AG09319 (cell line): ENCODE measurements at places on chromosomes 5 and 9.

DNA sequence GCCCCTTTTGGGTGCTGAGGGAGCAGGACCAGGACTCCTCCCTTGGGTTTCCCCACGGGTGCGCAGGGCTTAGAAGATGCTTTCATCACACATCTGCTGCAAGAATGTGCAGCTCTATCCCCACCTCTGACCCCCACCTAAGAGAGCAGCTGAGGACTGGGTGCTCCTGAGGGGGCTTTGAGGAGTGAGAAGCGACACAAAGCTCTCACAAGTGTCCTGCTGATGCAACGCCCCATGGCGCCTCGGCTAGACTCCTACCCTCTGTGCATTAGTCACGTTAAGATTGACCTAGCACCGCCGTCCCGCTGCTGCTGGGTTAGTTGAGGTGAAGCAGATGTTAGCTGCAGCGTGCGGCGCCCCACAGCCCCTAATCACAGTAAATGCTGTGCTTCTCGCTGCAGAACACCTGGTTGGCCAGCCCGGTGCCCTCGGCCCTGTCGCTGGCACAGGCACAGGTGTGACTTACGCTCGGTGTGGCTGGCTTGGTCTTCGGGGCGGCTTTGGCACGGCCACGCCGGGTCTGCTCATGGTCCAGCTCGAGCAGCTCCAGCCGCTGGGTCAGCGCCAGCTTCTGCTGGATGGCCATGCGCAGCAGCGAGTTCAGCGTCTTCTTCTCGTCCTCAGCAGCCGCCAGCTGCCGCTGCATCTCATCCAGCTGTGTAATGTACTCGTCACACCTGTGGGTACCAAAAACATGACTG, 45.0 kb upstream of the IPPK start:
- DNase-seq, result no peak

GRCh38 chr9:107158321-107158720, 124.8 kb upstream of the RAD23B start:
- no peak for DNase-seq

DNA sequence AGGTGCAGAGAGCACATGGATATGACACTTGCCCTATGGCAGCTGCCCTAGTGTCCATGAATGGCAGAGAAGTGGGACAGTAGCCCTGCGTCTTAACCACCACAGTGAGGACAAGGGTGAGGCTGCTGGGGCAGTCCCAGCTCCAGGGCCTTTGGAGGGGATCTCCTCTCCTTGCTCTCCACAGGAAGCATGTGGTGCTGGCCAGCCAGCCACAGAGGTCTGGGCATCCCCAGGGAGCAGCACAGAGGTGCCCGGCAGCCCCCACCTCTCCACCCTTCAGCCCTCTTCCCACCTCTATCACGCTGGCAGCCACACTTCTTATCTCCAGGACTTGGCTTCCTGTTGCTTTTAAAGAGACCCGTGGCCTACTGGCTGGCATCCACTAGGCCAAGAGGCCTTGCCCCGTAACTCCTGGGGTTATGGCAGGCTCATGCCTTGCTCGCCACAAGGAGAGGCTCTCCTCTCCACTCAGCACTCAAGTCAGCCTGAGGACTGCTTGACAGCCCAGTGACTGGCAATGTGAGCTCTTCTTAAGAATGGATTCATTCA, 21.9 kb downstream of the CSF2 start:
- DNase-seq, result no peak

GRCh38 chr5:68348447-68349222, 133.1 kb downstream of the PIK3R1 start:
- no peak for DNase-seq

- DNase-seq, result no peak
Measured at GRCh38 chr5:39437467-39437866, 12.7 kb upstream of the DAB2 start.

DNA sequence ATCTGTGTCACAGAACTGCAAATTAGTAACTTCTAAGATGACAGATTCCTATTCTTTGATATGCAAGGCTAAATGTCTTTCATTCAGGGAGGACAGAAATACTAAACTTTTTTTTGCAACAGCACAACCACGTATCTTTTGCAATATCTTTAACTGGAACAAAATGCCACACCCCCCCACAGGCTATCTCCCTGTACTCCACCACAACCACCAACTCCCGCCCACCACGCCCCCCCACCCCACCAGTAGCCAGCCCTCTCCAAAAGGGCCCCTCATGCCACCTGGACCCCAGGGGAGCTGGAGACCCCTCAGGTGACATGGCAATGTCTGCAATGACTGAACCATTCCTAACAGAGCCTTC, 131.8 kb downstream of the ROR2 start:
- DNase-seq, result no peak

GRCh38 chr5:74277418-74277817, 363.1 kb downstream of the ENC1 start:
- no peak for DNase-seq

- no peak for DNase-seq
Measured at GRCh38 chr5:144913661-144914060, 743.0 kb downstream of the KCTD16 start.

DNA sequence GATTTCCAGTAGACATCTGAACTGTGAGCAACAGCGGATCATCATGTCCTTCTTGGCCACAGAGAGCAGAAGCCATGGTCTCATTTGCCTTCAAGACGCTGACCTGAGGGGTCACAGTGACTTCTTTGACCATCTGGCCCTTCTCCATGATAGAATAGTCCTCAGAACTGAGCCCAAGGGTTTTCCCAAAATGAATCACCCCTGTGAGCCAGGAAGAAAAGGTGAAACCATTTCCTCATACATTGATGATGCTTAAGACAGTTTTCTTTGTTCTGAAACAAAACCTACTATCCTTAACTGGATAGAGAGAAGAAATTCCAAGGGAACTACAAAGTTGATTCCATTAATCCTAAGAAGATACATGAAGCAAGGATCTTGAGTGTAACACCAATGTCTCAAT, 503.9 kb downstream of the CTNND2 start:
- DNase-seq, result no peak

- DNase-seq, result no peak
Measured at GRCh38 chr5:153601377-153601776, 110.9 kb downstream of the GRIA1 start.

GRCh38 chr5:38554861-38555260, 1.6 kb downstream of the LIFR start:
- no peak for DNase-seq

- DNase-seq, result no peak
Measured at GRCh38 chr5:154783774-154784460, 28.7 kb downstream of the LARP1 start.

GRCh38 chr9:126971261-126971660, 56.7 kb downstream of the RALGPS1 start:
- DNase-seq, result no peak

GRCh38 chr5:32831624-32832023, 120.5 kb downstream of the NPR3 start:
- no peak for DNase-seq

DNA sequence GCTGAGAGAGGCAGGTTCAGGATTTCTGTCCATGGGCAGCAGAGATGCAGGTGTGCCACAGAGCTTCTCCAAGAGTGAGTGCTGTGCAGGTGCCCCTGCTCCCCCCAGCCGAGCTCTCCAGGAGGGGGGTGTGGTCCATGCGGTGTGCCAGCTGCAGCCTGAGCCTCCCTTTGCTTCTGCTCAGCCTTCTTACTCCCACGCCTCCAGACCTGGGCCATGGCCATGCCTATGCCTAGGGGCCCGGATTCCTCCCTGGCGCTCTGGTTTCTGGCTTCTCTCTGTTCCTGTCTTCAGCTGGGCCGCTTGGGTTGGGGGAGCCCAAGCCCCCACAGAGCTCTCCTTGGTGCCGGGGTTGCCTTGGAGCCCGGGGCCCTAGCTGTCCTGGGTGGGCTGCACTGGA, 133.3 kb downstream of the CACNA1B start:
- no peak for DNase-seq

DNA sequence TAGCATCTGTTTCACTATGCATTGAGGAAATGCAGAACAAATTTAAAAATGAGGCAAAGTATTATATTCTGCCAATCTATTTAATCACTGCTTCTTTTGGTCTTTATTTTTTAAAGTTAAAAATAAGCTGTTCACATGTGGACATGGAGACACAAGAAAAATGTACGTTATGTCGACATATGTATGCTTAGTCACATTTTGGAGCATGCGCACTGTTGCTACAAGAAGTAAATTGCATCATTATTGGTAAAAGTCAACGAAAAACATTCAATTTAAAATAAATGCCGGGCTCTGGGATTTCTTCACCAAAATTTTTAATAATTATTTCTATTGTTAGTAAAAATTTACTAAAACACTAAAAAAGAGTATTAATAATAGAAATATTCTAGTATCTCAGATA, 876.3 kb upstream of the CTNND2 start:
- no peak for DNase-seq

- DNase-seq, result no peak
Measured at GRCh38 chr9:76352026-76352620, 42.1 kb downstream of the RFK start.

DNA sequence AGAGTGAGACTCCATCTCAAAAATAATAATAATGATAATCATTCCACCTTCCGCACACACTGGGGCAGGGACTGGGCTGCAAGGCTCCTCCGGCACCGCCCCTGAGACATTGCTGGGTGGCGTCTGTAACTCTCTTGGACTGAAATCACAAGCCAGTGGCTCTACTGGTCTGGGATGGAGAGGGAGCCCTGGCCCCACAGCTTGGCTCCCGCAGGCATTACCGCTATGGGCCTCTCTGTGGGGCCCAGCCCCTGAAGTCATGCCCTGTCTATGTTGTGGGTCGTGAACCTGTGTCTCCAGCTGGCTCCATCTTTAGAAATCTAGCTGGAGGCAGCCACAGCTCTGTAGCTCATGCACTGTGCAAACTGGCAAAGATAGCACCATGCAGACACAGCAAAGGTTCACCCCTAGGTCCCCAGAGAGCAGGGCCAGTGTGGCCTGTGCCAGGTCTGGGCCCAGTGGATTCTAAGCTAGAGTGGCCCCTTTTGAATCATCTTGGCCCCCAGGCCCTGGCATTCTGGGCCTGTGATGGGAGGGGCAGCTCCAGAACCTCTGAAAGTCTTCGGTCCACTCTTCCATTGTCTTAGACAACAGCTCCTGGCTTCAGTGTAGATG, 36.1 kb upstream of the COL5A1 start:
- DNase-seq, result no peak

- DNase-seq, result no peak
Measured at GRCh38 chr5:133981714-133982113, 13.3 kb upstream of the C5orf15 start.

GRCh38 chr5:133969654-133970324, 1.4 kb upstream of the C5orf15 start:
- DNase-seq, result no peak

GRCh38 chr9:89679016-89679415, 74.2 kb downstream of the GADD45G start:
- no peak for DNase-seq

- DNase-seq, result no peak
Measured at GRCh38 chr5:134252671-134253070, 26.8 kb upstream of the PPP2CA start.

DNA sequence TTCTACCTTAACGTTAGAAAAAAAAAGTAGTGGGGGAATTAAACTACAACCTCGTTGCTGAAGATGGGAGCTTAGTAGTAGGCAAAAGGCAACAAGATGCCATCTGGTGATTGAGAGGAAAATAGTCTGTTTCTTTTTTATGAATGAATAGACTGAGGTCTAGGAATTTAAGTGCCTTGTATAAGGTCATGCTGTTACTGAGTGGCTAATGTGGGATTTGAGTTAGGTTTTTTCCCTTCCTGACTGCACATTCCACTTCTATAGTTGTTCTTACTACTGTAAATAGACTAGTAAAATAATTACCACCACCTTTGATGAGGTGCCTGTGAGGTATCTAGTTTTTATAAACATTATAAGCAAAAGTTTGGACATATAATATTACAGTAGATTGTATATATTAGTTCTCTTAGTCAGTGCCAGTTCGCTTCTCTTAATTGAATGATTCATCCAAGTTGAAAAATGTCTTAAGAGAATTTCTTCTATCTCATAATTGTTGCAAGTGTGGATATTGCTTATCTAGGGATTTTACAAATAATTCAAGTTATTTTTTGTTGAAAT, 19.1 kb downstream of the FSD1L start:
- DNase-seq, result no peak

DNA sequence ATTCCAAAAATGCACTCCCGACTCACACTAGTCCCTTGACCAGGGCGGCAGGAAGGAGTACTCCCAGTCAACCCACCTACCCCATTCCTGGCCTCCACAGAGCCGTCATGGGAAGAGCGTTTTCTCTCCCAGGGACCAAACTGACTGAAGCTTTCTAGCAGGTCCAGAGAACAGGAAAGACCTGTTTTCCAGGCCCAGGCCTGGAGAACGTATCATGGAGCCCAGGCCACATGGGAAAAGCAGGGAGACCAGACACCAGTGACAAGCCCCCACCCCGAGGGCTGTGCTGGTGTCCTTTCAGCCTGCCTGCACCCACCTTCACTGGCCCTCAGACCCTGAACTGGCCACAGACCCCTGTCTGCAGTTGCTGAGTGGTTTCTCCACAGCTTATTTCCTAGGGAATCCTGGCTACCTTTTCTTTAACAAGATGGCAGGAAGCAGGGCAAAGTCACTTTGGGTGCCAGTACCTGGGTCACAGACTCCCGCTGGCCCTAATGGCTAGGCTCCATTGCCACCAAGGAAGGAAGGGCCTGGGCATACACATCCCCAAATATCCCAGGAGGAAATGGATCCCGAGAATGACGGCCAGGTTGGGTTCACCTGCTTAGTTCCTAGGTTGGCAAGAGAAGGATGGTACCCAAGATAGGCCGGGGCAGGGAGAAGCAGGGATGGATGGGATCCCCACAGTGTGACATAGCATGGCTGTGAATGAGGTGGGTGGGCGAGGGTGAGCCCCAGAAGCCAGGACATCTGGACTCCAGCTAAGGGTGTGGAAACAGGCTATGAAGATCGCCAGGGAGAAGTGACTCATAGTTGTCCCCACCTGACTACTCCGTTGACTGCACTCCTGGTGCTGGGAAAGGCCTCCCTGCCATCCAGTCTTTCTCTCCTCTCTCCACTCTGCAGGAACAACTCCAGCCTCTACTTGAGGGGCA, 12.2 kb downstream of the CCNI2 start:
- no peak for DNase-seq

GRCh38 chr9:132127888-132128534, 33.8 kb upstream of the NTNG2 start:
- no peak for DNase-seq

- DNase-seq, result no peak
Measured at GRCh38 chr9:98929895-98930341, 13.8 kb upstream of the COL15A1 start.

DNA sequence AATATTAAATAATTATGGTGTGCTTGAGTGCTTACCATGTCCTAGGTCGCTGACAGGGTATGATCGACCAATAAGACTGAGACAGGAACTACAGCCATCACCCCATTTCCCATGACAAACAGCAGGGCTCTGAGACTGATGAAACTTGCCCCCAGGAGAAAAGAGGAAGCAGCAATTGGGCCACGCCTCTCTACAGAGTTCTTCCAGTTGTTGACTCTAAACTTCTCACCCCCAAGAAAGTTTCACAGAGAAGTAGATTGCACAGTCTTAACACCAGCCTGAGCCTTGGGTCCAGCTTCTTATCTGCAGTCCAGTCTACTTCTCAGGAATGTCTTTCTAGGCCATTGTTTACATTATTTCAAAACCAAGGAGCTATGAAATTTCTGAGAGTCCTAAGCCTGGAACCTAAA, 182.2 kb upstream of the ANKRD55 start:
- DNase-seq, result peak; percentile 61
